ENCODE measurements at places on chromosomes 7 and 10. TPM values are rescaled to one million over a fixed set of nuclear protein-coding genes. Genes with fewer than 3 reads are reported as not detected.

Gene OR2A5
- total RNA-seq, result not detected

Gene IGF2BP3
- 28.8 TPM for total RNA-seq

Gene ASIC3
- total RNA-seq, result 9.5 TPM

Gene SAMD9L
- 0.64 TPM for total RNA-seq

Gene NOS3
- 0.15 TPM for total RNA-seq

All from A549 treated with ZK216348 at 1 μM for 4 hours (cell line).